NCI-H2107 (cell line): ENCODE measurements at places on chromosomes 5 and 9.

DNA sequence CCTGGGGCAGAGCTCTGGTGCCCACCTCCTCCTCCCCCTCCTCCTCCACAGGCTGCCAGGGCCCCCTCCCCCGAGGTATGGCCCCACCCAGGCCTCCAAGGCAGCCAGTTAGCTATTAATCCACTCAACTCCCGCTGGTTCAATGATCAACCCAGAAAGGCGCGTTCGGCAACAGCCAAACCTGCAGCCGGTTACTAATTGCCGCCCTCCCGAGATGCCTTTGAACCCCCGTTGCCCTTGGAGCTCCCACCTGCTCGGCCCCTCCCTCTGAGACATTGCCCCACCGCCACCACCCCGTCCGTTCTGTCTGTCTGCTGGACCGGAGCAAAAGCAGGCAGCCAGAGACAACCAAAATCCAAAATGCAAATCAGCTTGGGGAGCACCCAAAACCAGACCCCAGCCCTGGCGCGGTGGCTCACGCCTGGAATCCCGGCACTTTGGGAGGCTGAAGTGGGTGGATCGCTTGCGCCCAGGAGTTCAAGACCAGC, 25.8 kb downstream of the NOTCH1 start:
- DNase-seq, result no peak

- no peak for DNase-seq
Observed at GRCh38 chr9:84296146-84296843, 44.3 kb downstream of the SLC28A3 start.

- no peak for DNase-seq
Observed at GRCh38 chr5:1090538-1090937, 21.3 kb downstream of the SLC12A7 start.

DNA sequence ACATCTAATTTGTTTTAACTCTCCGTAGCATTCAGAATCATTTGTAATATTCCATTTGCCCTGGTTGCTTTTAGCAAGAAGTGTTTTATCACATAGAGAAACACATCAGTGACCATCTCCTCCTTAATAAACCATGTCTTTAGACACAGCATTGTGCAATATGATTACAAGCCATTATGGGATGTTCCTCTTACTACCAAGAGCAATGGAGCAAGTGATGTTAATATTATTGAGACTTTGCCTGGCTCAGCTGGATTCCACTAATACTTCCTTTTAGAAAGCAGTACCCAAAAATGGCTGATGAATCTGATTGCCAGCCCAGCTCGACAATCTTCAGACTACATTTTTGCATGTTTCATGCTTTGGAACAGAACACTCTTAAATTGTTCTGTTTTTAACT, 364.2 kb downstream of the OSTF1 start:
- no peak for DNase-seq

GRCh38 chr5:10308844-10309243, 1.1 kb upstream of the CMBL start:
- no peak for DNase-seq

DNA sequence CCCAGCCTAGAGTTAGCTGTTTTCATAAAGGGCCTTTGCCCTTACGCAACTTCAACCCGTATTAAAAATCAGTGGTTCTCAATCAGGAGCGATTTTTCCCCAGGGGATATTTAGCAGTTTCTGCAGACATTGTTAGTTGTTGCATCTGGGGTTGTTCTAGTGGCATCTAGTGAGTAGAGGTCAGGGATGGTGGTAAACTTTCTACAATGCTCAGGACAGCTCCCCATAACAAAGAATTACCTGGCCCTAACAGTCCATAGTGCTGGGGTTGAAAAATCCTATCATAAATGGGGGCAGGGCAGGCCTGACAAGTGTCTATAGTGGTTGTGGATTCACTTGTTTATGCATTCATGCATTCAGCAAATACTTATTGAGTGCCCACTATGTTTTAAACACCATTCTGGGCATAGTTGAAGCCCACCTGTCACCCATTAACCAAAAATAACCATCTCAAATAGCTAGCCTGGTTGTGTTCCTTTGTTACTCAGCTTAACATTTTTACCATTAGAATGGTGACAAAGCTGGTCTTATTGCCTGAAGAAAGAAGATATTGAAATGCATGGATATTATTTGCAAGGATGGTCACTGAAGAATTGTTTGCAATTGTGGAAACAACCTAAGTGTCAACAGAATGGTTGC, 15.9 kb upstream of the FGF1 start:
- DNase-seq, result no peak

DNA sequence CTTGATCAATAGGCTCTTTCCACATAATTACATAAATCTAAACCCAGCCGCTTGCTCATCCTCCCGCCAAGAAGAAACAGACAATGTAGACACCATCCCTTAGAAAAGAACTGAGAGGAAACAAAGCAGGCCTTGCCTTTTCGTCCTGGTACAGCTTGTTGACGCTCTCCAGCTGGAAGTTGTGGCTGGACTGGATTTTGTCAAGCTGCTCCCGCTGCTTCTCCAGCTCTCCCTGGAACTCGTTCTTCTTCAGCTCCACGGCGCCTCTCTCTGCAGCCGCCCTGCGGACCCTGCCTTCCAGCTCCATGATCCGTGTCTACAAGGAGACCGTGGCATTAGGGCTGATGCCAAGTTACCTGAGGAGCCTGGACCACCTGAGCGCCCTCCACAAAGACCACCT, 22.1 kb downstream of the GOLM1 start:
- DNase-seq, result no peak

- DNase-seq, result no peak
Observed at GRCh38 chr5:116908537-116908936, 333.9 kb upstream of the SEMA6A start.

- no peak for DNase-seq
Observed at GRCh38 chr5:135594416-135594960, 15.7 kb upstream of the CXCL14 start.

DNA sequence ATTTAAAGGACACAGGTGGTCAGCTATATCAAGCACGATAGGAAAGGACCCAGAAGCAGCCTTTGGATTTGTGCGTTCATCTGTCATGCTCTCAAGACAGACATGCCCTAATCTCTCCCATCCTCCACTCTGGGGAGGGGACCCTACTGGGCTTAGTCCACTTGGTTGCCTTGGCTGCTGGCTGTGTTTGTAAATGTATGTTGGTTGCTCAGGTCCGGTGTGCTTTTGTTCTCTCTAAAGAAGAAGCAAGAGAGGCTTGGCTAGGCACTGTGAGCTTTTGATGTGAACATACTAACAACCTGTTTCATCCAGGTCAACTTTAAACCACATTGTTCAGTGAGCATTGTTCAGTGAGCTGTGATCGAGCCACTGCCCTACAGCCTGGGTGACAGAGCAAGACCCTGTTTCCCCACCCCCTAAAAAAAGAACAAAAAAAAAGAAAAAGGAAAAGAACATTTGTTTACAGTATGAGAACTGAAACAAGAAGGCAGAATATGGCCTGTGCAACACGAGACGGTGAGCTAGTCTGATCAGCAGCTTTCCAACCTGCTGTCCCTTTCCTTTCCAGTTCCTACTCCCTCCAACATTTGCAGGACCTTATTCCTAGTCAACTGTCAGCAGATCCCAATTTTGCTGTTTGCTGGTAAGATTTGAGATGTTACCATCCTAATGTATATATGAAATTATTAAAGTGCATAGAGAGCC, 228.3 kb downstream of the ARHGAP26 start:
- no peak for DNase-seq

- no peak for DNase-seq
Observed at GRCh38 chr9:19232823-19233194, 2.3 kb downstream of the DENND4C start.

DNA sequence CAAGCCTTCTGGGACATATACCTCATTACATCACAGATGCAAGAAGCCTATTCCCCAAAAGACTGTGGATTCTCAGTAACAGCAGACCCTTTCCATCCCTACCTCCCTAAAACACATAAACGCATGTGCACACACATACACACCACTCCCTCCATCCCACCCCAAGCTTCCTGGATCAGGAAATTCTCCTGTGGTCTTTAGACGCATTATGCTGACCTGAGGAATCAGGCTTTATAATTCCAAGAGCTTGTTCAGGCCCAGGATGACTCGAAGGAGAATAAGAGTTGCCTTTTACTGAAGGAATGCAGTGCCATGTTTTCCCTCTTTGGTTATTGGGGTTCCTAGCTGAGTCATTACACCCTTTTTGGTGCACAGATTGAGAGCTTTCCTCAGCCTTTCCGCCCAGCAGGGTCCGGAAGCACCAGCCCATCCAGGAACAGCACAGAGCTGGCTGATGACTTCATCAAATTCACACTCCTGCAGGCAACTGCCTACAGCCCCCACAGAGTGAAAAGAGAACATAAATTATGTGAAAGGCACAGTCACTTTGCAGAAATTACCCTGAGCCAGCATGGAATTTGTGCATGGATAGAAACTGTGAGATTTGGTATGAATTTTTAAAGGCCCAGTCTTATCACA, 385.0 kb upstream of the TRPC7 start:
- DNase-seq, result no peak

DNA sequence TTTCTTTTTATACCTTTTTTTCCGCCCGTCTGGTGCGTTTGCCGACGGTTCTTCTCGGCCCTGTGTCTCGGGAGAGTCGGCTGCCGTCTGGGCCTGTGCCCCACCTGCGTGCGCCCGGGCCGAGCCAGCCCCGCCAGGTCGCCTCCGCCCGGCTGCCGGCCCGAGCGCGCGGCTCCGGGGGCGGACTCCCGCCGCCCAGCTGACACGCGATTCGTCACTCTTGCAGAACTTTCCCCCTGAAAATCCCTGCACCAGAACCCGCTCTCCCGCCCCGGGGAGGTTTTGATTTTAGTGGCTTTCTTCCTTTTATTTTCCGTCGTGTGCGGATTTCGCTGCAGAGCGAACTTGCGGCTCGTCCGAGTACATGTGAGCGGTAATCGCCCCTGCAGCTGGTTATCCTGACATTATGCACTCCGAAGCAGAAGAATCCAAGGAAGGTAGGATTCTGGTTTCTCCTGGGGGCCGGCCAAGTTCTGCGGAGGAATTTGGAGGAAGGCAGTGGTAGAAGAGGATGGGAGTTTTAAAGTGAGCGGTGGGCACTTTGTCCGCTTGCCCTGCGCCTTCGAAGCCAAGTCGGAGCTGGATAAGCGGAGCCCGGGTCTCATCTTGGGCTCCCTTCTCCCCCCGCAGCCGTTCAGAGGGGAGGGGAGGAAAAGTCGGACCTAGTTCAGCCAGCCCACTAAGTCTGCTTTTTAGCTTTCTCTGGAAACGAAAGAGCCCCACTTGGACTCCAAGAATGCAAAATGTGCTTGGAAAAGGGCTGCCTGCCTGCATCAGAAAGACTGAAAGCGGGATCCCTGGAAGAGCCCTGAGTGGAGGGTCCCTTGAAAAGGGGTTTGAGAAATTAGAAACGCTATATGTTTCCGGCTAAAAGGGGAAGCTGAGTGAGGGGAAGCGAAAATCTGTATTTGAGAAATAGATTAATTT, at the start of gene TNFAIP8:
TSS of gene TNFAIP8 (plus strand) at position 335 of the 927 bp plus-strand sequence. CDS start at position 407, 72 bp downstream.
- no peak for DNase-seq

GRCh38 chr5:98016771-98017170, 756.7 kb upstream of the RGMB start:
- no peak for DNase-seq

DNA sequence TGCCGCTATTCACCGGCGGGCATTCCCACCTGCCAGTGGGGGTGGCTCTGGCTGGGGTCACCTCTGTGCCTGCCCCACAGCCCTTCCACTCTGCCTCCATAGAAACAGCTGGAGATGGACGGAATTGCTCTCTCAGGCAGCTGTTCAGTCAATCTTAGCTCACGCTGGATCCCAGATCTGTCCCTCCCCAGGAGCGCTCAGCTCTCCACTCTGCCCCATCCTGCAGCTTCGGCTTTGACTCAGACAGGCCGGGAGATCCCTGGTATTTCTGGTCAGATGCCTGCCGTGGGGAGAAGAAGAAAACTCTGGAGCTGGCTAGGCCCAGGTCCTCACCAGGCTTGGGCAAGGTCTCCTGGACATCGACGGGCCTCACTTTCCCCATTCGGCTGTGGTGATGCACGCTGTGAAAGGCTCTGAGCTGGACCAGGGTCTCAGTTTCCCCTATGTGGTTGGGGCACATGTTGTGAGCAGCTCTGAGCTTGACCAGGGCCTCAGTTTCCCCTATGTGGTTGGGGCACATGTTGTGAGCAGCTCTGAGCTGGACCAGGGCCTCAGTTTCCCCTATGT, 7.6 kb upstream of the SLC9A3 start:
- no peak for DNase-seq

DNA sequence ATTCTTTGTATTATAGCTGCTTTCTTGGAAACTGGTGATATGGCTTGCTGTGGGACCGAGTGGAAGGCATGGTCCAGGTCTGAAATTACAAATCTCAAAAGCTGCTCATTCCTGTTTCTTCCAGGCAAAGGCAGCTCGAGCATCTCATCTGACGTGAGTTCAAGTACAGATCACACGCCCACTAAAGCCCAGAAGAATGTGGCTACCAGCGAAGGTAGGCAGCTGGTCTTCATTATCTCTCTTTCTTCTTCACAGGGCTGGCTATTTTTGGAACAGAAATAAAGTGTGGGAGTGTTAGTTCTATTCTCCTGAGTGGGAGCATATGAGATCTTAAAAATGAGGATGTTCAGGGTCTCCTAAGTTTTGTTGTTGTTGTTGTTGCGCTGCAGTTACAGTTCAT, 115.9 kb downstream of the FBXL7 start:
- no peak for DNase-seq

- DNase-seq, result no peak
Observed at GRCh38 chr5:119789406-119790117, 160.2 kb downstream of the FAM170A start.

DNA sequence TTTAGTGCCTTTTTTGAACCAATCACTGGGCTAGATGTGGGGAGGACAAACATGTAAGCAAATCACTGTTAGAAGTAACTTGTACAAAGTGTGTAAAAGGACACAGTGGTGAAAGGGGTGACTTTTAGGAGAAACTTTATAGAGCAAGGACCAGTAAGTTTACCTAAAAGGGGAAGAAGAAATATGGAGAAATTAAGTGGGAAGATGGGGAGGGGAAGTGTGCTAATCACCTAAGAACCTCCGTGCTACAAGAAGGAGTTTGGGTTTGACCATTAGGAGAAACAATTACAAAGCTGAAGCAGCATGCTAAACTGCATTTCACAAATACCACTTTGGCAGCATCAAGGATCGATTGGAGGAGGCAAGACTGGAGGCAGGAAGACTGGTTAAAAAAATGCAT, 17.3 kb downstream of the ITGA1 start:
- no peak for DNase-seq

- no peak for DNase-seq
Observed at GRCh38 chr5:60350794-60351193, 349.2 kb downstream of the DEPDC1B start.

DNA sequence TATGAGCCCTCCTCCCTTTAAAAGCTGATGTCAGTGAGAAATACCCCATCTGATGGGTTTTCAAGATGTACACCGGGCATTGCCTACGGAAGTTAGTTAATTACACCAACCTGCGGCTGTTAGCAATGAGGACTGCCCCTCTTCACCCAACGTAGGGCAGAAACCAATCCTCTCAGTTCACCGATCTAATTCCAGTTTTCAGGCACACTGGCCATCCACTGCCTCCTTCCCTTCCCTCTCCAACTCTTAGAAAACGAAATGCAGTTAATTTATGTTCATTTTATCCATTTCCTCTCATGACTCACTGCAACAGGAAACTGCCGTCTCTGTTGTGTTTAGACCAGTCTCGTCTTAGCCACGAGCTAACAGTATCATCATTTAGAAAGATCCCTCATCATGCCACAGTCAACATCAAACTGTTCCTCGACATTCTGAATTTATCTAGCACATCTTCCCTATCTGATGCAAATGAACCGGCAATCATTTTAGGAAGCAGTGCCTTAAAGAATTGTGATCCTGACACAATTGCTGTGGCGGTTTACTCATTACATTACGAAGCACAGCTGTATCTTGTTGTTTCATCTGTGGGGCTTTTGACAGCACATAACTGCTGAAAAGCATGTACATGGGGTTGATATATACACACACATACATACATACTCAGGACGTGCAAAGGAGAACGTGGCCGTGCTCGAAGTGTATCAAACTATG, 168.6 kb downstream of the EFNA5 start:
- DNase-seq, result no peak
